ENCODE measurements at places on chromosomes 13 and 19.

DNA sequence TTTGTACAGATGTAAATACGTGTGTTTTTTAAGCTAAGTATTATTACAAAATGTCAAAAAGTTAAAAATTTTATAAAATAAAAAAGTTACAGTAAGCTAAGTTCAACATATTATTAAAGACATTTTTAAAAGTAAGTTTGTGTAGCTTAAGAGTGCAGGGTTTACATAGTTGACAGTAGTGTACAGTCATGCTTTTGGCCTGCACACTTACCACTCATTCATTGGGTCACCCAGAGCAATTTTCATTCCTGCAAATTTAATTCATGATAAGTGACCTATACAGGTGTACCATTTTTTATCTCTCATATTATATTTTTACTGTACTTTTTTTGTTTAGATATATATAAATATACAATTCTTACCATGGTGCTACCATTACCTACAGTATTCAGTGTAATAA is 769.9 kb upstream of the SLITRK6 start:
- no peak for DNase-seq

GRCh38 chr13:41595298-41595697 is 137.9 kb downstream of the RGCC start:
- no peak for DNase-seq

GRCh38 chr13:96091164-96092117 is 1.5 kb downstream of the HS6ST3 start:
- no peak for DNase-seq

DNA sequence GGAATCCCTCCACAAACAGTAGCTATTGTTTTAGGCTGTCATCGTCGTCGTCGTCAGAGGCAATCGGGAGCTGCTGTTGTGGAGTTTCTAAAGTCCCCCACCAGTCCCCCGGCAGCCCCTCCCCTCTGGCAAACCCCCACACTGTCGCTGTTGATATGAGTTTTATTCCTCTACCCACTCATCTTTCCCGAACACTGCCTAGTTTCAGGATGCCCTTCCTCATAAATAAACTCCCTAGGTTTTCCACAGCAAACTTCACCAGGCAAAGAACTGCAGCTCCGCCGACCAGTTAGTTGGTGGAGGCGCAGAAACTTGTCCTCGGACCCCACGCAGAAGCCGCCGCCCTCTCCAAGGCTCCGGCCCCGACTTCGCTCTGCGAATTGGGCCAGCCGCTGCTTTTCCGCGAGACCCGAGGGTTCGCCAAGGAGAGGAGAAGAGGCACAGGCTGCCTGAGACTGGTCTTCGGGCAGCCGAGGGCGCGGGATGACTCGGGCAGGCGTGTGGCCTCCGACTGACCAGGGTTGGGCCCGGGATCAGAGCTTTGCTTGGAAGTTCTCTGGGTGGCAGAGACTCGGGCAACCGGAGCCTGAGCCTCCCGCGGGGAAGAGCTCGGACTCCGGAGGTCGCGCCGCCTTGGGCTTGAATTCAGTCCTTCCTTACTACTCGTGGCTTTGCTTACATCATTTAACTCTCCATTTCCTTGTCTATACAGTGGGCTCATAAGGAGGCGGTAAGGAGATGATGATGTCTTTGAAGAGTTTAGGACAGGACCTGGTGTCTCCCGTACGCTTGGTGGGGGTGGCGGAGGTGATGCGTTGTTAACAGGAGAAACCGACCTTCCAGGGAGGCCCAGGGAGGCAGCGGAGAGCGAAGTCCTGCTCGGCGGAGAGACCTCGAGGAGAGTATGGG is 7.9 kb downstream of the PDX1 start:
- no peak for DNase-seq

DNA sequence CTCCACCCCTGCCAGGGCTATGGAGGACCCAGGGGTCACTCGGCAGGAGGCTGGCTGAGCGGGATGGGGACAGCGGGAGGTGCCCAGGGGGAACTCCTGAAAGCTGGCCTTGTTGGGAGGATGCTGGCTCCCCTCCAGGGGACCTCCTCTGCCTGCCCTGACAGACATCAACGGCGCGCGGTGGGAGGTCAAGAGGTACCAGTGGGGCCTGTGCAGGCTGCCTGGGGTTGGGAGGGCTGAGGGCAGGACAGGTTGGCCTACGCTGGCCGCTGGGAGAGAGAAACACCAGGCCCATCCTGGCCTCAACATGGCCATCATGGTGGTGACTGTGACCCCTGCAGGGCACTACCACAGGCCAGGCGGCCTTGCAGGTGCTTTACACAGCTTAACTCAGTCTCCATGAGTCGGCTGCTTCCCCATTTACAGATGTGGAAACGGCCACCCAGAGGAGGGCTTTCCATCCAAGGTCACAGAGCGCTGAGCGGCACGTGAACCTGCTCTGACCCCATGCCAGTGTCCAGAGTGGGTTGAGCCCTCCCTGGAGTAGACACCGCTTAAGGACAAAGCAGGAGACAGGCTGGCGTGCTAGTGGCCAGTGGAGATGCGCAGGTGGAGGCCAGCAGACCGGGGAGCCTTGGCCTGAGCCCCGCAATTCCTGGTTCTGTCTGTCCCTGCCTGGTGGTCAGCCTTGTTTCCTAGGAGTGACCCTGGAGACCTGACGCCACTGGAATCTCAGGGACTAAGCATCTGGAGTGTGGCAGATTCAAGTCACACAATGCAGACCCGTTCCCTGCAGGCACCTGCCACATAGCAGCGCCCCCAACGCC is 27.6 kb downstream of the CEBPG start:
- no peak for DNase-seq

GRCh38 chr19:34960103-34960805 is 3.8 kb downstream of the ZNF792 start:
- no peak for DNase-seq

GRCh38 chr13:29844441-29844840 is 6.0 kb downstream of the UBL3 start:
- no peak for DNase-seq

DNA sequence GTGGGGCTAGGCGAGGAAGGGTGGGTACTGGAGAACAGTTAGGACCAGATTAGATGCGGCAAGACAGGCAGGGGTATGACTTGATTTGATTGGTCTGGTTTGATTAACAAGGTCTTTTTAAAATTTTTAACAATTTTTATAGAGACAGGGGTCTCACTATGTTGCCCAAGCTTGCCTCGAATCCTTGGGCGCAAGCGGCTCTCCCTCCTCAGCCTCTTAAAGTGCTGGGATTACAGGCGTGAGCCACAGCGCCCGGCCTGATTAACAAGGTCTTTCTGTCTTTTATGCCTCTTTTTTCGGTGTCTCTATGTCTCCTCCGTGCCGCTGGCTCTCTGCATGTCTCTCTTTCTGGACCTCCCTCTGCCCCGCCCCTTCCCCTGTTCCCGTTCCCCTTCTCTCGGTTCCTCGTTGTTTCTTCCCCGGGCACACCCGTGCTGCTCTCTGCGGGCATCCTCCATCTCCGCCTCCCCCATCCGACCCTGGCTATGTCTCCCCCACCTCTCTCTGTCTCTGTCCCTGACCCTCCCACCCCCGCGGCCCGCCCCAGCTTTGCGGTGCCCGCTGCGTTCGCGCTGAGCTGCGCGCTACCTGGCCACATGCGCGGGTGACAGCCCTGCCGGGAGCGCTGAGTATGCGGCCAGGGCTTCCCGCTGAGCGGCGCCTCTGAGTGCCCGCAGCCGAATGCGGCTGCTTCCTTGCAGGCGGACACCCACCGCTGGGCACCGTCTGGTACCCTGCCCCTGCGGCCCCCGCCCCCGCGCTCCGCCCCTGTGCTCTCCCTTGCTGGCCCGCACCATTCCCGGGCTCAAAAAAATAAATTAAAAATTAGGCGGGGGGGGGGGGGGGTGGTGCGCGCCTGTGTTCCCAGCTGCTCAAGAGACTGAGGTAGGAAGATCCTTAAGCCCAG is 8.1 kb upstream of the SDHAF1 start:
- DNase-seq, result no peak

DNA sequence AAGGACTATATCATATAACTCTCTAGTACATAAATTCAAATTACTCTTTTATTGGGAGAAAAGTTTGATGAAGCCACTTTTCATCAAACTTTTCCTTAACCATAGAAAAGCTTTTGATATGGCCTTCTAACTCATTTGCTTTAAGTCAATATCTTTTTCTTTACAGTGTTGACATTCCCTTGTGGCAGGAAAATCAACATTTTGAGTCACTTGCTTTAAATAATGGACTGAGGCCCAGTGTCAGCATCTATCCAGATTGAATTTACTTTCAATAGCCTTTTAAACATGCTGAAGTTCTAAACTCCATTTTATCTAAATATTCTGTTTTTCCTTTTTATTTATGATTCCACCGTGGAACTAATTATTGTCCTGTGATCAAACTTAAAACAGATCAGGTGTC is 62.7 kb downstream of the PCDH9 start:
- no peak for DNase-seq

DNA sequence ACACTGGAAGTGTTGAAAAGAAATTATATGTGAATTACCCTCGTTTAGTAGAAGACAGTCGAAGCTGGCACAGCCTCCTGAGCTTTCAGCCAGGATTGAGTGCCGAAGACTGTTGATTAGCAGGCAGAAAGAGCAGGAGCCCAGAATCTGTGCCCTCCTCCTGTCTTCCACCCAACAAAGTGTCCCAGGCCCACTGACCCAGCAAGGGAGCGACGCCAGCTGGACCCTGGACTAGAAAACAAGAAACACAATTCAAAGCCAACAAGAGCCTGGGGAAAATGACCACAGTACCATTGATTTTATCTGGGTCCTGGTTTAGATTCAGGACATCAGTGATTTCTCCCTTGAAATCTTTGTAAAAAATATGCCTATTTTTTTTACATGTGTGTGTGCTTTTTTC is 120.7 kb downstream of the RXFP2 start:
- DNase-seq, result no peak

GRCh38 chr13:20964904-20965303 is 62.4 kb upstream of the XPO4 start:
- DNase-seq, result no peak

DNA sequence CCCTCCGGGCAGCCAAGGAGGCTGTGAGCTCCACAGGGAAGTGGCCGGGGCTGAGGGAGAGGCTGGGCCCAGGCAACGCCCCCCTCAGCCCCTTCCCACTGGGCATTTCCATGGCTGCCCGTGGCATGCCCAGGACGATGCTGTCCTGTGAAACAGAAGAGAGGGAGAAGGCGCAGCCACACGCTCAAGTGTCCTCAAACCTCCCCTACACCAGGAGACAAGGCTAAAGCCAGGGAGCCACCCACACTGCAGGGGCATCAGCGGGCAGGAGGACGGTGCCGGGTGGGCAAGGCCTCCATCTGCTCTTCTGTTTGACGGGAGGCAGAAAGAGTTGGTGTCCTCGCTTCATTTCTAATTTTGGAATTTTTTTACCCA is 14.2 kb upstream of the PROZ start:
- no peak for DNase-seq

DNA sequence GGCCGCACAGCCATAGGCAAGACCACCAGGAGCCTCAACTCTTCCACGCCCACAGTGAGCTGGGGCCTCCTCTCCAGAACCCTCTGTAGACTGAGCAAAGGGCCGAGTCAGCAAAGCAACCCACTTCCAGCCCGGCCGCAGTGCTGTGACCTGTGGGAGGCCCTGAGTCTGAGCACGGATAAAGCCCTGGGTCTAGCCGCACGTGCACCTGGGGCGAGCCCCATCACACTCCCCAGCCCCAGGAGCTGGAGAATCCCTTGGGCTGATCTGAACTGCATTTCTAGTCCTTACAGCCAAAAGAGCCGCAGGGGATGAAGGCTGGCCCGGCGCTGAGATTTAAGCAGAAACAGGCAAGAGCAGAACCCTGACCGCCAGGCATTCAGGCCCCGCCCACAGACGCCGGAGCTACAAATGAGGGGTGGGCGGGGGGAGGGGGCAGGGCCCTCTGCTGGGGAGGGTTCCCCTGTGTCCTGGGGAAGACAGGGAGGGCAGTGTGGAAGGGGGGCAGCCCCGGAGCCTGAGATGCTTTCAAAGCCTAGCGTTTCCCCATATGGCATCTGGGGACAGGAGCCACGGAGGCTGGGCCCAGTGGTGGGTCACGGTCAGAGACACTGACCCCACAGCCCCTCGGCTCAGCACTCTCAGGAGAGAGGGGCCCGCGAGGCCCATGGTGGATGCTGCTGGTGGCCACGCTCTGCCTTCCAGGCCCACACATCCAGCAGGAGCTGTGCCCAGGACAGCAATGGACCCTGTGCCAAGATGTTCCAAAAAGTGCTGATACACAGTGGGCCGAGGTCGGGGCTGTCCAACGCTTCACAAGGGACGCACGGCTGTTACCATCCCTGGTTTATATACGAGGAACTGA is 4.9 kb downstream of the TMEM259 start:
- DNase-seq, result no peak

GRCh38 chr13:58043971-58044370 is 412.4 kb downstream of the PCDH17 start:
- DNase-seq, result no peak

DNA sequence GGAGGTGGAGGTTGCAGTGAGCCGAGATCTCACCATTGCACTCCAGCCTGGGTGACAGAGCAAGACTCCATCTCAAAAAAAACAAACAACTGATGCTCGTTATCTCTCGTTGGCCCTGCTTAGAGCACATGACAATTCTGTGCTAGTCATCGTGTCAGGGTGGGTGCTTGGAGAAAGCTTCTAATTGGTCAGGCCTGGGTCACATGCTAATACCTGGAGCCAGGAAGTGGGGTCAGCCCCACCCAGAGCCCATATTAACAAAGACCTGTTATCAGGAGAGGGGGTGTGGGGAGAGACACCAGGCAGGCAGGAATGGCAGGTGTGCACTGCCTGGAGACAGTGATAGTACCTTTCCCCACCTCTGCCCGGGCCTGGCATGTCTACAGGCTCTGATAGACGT is 84.9 kb downstream of the DPF1 start:
- DNase-seq, result no peak

DNA sequence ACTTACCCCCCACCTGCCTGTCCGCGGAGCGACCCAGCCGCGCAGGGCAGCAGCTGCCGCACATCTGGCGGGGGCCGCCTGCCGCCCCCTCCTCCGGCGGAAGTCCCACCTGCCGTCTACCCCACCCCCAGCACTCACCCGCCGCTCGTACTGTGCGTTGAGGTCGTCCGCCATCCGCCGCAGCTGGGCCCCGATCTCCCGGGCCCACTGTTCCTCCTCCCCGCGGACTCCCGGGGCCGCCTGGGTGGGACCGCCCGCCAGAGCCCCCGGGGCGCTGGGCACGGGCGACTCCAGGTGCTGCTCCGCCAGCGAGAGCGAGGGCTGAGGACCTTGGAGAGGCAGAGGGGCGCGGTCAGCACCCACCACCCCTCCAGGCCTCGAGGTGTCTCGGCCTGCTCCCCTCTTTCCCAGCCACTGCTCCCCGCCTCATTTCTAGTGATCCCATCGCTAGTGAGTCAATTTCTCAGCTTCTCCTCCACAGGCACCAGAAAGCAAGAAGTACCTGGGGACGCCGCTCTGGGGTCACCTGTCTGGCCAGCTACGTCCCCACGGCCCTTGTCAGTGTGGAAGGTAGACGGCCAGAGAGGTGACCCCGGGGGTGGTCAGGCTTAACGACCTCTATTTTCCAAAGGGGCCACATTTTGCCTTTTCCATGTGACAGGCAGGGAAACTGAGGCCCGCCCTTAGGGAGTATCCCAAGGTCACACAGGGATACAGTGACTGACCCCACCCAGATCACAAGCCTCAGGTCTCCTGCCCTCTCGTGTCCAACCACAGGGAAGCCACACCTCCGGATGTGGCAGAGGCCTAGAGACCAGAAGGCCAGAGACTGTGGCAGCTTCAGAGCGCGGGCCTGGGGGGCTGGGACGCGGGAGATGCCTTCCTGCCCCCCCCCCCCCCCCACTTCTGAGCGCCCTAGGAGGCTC is 4.3 kb downstream of the BBC3 start:
- DNase-seq, result peak; percentile 89
